ENCODE measurements at places on chromosomes 2 and 18.

- no peak for DNase-seq
These were observed 13.4 kb upstream of the PDIA6 start for GRCh38 chr2:10826026-10826425.

DNA sequence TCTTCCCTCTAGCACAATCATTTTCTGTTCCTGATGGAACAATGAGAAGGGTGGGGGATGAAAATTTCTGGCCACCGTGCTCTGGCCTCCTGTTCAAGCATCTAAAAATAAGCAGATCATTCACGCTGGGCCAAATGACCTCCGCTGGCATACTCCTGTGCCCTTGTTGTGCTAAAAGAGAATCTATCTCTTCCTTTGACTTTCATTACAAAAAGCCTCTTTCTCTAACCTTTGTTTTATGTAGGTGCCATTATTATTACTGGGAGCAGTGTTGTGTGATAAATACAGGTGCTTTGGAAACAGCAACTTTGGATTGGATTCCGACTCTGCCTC is 44.6 kb upstream of the B3GNT2 start:
- no peak for DNase-seq

DNA sequence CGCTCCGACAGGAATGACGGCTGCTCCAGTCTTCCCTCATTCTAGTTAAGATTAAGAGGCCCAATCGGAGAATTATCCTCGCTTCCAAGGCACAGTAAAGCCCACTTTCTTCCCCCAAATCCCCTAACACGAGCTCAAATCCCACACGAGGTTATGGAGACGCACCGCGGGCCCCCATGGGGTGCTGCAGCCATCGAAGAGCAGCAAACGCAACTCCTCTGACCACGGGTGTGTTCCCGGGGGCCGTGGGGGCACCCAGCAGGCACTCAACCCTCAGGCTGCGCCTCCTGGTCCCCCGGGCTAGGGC is 446 bp downstream of the COPS9 start:
- no peak for DNase-seq

DNA sequence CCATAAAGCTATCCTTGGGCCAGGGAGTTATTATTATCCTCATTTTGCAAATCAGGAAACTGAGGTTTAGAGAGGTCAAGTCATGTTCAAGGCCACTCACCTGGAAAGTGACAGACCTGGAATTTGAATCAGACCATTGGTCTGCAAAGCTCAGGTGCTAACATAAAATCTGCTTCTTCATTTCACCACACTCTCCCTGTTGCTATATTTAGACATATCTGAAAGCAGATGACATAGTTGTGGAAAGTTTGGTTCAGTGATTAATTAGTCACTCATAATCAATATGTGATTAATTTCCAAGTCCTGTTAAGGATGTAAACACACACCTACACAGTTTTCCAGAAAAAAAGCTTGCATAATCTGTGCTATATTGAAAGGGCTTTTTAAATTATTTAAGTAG is 57.4 kb downstream of the LINC00305 start:
- no peak for DNase-seq

DNA sequence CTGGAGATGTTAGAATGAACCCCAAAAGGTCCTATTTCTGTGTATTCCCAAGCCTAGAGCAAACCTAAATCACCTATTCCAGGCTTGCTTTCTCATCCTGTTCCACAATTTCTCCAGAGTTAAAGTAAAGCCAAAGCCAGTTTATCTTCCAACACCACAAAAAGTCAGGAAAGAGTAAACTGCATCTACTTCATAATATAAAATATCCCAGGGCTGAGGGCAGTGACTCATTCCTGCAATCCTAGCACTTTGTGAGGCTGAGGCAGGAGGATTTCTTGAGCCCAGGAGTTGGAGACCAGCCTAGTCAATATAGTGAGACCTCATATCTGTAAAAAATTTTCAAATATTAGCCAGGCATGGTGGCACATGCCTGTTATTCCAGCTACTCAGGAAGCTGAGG is 241.4 kb downstream of the CDH20 start:
- DNase-seq, result no peak

- no peak for DNase-seq
These were observed 79.5 kb downstream of the POLR1A start for GRCh38 chr2:86025976-86026743.

GRCh38 chr2:3265981-3266924 is 111.4 kb downstream of the EIPR1 start:
- peak; percentile 90 for DNase-seq

GRCh38 chr18:36375118-36375517 is 77.6 kb downstream of the FHOD3 start:
- DNase-seq, result no peak

DNA sequence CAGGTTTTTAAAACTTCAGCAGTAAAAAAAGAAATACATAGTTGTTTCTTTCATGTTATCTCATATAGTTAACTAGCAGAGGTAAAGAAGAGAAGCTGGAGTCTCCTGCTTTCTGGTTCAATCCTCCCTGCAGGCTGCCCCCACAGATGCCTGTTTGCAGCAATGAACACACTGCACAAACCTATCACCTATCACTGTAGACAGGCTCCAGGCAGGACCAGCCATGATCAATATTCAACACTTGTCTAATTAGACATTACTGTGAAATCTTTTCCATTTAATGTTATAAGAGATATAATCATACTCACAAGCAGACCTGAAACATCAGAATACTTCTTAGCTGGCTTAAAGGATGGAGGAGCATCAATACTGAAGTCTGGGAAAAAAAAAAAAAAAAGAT is 19.8 kb downstream of the INO80C start:
- no peak for DNase-seq

- DNase-seq, result no peak
These were observed 53.9 kb downstream of the KCTD18 start for GRCh38 chr2:200455958-200456421.

DNA sequence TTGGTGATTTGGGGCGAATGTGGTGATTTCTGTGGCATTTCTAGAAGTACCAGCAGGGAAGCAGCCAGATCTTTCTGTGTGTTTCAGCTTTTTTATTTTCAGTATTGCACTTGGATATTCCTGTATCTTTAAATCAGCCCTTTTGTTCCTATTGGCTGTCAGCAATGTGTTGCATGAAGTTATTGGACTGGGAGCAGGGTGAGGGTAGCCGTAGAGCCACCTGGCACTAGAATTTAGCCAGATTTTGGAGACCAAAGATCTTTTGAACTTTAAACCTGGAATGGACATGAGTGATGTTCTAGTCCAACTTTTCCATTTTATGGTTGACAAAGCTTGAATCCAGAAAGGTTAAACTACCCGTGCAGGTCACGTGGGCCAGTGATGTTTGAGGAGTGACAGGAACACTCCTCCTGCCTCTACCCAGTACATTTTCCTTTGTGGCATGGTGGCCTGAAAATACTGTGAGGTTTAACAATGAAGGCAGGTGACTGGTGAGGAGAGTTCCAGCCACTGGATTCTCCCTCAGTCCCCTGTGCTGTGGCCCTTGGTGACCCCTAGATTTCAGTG is 122.3 kb downstream of the NEDD4L start:
- no peak for DNase-seq

GRCh38 chr2:3317277-3317685 is 60.3 kb downstream of the EIPR1 start:
- no peak for DNase-seq

- DNase-seq, result no peak
These were observed 991.9 kb upstream of the CHAC2 start for GRCh38 chr2:52775674-52776073.

GRCh38 chr2:238851761-238852160 is 3.9 kb downstream of the TWIST2 start:
- no peak for DNase-seq

DNA sequence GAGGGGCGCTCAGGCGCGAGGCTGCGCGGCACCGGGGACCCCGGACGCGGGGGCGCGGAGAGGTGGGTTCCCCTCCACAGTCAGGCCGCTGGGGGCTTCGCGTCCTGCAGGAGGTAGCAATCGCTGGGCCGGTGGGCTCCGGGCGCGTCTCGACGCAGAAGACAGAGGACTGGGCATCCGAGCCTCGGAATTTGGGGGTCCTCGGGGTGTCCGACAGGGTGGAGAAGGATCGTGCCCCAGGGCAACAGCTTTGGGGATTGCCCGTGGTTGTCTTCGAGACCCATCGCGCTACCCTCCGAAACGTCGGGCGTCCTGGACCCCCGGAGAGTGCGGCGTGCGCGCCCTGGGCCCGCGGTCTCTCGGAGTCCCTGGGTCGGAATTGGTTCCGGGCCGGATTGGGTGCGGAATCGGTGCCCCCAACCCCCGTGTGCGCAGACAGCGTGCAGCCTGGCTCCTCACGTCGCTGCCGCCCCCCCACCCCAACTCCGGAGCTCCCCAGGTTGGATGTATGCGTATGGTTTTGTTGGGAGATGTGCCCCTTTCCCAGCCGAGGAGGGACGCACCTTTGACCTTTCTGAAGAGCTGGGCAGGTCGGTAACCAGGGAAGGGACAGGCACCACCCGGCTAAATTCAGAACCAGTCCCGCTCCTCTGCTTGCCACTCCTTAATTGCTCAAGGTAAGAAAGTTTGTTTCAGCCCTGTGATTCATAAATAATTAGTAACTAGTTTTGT is 750 bp downstream of the NPAS2 start:
- no peak for DNase-seq

GRCh38 chr2:127637236-127637630 is 8.7 kb upstream of the GPR17 start:
- DNase-seq, result no peak

- no peak for DNase-seq
These were observed 255.4 kb downstream of the ALPK2 start for GRCh38 chr18:58373481-58373880.

DNA sequence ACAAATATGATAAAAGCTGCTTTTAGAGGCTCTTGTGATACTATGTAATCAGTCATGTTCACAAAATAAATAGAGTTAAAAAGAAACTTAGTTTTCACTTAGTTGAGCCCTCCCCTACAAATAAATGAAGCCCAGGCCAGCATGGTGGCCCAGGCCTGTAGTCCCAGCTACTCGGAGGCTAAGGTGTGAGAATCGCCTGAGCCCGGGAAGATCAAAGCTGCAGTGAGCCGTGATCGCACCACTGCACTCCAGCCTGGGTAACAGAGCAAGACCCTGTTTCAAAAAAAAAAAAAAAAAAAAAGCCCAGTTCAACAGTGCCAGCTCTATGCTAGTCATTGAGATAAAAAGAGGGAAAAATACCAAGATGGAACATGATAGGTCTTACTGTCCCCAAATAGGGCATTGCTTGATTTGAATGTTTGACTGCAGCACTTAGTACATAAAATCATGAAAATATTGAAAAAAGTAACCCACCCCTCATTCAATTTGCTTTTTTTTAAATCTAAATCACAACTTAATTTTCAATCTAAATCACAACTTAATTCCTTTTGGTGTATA is 1.5 kb downstream of the ASNSD1 start:
- no peak for DNase-seq

GRCh38 chr2:132581591-132581990 is 88.4 kb downstream of the LYPD1 start:
- no peak for DNase-seq

- DNase-seq, result no peak
These were observed 93.8 kb downstream of the ICOS start for GRCh38 chr2:204030322-204030721.

GRCh38 chr2:173298536-173299097 is 56.1 kb upstream of the CDCA7 start:
- no peak for DNase-seq

- no peak for DNase-seq
These were observed 157.0 kb downstream of the ERBB4 start for GRCh38 chr2:212381428-212382102.

DNA sequence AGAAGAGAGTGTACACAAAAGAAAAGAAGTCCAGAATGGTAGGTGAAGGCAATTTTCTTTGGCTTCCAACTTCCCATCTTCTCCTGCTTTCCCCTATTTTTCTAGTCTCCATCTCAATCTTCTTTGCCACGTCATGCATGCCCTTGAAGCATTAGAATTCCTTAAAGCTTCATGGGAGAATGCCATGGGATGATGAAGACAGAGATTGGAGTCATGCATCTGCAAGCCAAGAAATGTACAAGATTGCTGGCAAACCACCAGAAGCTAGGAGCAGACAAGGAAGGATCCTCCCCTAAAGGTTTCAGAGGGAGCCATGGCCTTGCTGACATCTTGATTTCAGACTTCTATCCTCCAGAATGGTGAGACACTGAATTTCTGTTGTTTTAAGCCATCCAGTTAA is 305.9 kb downstream of the HRH4 start:
- no peak for DNase-seq

DNA sequence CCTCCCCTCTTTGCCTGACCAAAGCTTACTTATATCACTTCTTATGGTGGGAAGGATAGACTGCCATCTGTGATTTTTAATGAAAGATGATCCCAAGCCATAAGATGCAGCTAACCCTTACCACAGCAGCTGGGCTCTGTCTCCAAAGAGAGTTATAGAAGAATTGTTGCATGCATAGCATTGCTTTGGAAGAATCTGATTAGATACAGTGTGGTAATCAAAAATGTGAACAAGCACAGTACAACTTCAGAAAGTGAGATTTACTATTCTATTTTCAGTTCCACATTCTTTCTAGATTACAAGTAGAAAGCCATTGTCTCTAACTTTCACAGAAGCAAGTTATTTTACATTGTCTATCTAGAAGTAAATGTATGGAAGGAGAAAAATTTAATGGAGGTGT is 129.0 kb upstream of the ACVR2A start:
- DNase-seq, result no peak

- DNase-seq, result no peak
These were observed 263.2 kb upstream of the CDH7 start for GRCh38 chr18:65487569-65487968.

DNA sequence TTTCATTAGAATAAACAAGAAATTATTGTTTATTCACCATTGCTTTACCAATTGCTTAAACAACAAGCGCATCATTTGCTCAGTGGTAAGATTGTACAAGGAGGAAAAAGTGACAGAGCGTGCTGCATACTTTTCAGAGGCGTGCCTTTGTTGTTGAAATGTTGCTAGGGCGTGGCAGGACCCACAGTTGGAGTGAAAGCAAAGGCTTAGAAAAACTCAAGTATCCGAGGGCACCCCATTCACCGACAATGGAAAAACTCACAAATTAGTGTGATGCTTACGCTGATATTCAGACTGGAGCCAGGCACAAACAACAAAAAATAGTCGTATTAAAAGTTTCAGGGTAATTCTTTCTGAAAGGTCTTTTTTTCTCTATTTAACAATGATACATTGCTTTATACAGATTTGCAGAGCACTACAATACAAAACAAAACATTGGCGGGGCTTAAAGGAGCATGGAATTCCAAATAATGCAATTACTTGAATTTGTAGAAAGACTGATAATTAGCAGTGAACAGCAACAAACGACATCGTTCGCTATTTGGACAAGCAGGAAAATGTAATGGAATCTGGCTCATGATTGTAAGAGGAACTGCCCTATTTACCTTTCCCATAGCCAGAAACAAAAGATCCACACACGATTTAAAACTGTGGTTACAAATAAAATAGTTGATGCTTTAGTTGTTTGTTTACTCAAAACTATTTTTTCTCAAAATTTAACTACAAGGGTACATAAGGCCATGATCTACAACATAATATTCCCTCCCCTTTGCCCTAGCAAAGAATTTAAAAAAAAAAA is 37.8 kb upstream of the RTTN start:
- DNase-seq, result no peak

DNA sequence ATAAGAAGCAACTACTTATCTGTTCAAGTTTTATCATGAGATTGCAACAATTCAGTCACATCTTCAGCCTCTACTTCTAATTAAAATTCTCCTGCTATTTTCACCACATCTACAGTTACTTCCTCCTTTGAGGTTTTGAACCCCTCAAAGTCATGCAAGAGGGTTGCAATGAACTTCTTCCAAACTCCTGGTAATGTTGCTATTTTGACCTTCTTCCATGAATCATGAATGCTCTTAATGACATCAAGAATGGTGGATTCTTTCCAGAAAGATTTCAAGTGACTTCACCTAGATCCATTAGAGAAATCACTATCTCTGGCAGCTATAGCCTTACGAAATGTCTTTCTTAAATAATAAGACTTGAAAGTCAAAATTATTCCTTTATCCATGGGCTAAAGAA is 1052.8 kb upstream of the NRXN1 start:
- no peak for DNase-seq

Measured in D341Med (cell line).